Chondrocyte (in vitro differentiated cells): ENCODE measurements at places on chromosomes 11 and 22.

GRCh38 chr22:19679522-19680101 lies 34.7 kb upstream of the SEPTIN5 start:
- DNase-seq, result peak; percentile 81

DNA sequence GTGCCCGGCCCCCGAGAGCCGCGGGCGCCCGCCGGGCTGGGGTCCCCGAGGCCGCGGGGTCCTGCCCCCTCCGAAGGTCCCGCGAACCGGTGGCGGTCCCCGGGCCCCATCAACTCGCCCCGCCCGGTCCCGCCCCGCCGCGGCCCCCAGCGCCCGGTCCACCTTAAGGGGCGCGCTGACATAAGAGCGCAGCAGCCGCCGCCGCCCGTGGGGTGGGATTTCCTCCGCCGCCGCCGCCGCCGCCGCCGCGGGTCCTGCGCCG lies at the start of gene ZDHHC8:
ZDHHC8 (plus strand) TSS at position 208 of the 262 bp plus-strand sequence. CDS start 144 bp downstream, outside the sequence.
- no peak for DNase-seq

GRCh38 chr11:33982661-33983060 lies 68.9 kb upstream of the CAPRIN1 start:
- no peak for DNase-seq

- DNase-seq, result no peak
Observed at GRCh38 chr11:111570796-111571195, 30.3 kb downstream of the LAYN start.

DNA sequence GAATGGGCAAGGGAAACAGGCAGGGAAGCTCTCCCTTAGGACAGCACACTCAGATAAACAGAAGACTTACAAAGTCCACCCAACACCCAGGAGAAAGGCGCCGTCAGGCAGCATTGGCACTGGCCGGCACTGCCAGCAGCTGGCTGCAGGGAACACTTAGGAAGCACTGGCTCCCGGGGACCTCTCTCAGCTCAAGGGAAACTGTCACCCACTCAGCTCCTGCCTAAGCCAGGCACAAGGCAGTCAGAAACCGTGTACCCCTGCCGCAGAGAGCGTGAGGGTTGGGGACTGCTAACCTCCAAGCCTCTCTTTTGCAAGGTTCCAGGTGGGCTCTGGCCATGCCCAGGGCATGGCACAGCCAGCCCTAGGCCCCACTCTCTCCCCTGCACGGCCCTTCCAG lies 64.7 kb downstream of the DGCR2 start:
- no peak for DNase-seq

GRCh38 chr22:23850136-23850611 lies 7.5 kb upstream of the SLC2A11 start:
- DNase-seq, result no peak

DNA sequence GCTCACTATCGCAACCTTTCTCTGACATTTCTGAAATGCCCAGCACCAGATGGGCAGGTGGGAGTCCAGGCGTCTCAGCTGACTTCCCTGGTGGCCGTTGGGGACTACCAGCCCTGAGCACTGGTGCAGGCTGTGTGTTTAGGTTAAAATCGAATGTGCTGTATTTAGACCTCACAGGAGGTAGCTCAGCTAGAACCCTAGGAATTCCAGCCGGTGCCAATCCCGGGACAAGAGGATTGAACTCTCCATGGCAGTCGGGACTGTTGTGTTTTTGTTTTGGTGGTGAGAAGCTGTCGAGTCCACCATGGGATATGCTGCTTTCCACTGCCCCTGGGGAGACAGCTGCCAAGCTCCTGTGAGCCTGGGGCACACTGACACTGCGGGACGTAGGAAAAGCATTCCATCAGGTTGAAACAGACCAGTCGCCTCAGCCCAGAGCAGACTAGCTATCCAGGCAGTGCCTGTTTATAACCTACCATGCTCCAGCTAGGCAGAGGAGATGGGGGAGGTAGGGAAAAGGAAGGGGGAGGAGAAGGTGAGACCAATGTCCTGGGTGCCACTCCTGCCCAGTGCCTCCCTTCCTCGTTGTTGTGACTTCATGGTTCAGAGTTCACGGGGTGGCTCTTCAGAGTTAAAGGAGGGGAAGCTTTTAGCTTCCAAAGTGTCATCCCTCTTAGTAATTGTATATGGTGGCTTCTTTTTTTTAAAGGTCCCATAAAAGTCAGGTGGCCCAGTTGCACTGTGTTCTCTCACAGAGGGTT lies 53.0 kb downstream of the MICAL2 start:
- DNase-seq, result no peak
